Activated T-helper 2 cell treated with anti-CD3 and anti-CD28 coated beads, Interferon-gamma antibody, Interleukin-2, Interleukin-4, amounts not matched to agents 10 μg/mL and 5 μg/mL and 100 μg/mL, durations not matched to agents 14 hours and 24 hours and 36 hours (primary cell): ENCODE measurements at places on chromosomes 1 and 21.

DNA sequence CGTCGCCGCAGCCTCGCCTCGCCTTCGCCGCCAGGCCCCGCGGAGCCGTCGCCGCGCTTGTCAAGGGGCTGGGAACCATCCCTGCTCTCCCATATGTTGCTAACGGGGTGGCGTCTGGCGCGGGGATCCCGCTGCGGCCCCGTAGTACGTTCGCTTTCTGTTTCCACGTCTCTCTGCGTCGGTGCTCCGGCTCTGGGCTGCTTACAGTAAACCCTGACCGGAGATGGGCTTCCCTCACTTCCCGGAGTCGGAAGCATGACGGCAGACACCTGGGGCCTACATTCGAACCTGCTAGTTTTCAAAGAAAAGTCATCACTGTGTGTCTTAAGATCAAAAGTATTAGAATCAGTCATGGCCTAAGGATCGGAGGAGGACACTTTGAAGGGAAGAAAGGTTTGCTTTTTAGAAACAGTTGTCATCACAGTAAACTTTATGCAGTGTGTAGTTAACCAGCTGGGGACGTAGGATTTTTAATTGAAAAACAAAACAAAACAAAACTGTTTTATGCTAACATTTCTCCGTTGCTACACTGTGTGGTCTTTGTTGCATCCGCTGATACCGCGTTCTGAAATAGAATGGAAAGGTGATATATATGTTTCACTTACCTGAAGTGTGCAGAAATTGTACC, 69.0 kb downstream of the SLC35A3 start:
- H3K27me3 ChIP-seq, result no peaks in the 10 kb centered on the region
- H3K36me3 ChIP-seq, result peaks cover 65% of the 10 kb centered on the region
- H3K4me1 ChIP-seq, result peaks cover 53% of the 10 kb centered on the region
- peak overlapping the region; percentile 100 for H3K27ac ChIP-seq
- peak overlapping the region; percentile 98 for H3K4me3 ChIP-seq

GRCh38 chr1:4005431-4005830, 105.4 kb upstream of the C1orf174 start:
- H3K4me1 ChIP-seq, result no peaks in the 10 kb centered on the region
- no peaks in the 10 kb centered on the region for H3K27me3 ChIP-seq
- H3K27ac ChIP-seq, result no peak overlapping the region
- no peak overlapping the region for H3K4me3 ChIP-seq

- no peaks in the 10 kb centered on the region for H3K27me3 ChIP-seq
- no peak overlapping the region for H3K27ac ChIP-seq
- no peak overlapping the region for H3K4me3 ChIP-seq
These were observed 373.1 kb upstream of the USP24 start for GRCh38 chr1:55588309-55588708.

- no peak overlapping the region for H3K4me3 ChIP-seq
- no peaks in the 10 kb centered on the region for H3K27me3 ChIP-seq
- no peak overlapping the region for H3K27ac ChIP-seq
- H3K36me3 ChIP-seq, result no peaks in the 10 kb centered on the region
- DNase-seq, result no peak
These were observed 383.5 kb downstream of the OMA1 start for GRCh38 chr1:58162952-58163550.

DNA sequence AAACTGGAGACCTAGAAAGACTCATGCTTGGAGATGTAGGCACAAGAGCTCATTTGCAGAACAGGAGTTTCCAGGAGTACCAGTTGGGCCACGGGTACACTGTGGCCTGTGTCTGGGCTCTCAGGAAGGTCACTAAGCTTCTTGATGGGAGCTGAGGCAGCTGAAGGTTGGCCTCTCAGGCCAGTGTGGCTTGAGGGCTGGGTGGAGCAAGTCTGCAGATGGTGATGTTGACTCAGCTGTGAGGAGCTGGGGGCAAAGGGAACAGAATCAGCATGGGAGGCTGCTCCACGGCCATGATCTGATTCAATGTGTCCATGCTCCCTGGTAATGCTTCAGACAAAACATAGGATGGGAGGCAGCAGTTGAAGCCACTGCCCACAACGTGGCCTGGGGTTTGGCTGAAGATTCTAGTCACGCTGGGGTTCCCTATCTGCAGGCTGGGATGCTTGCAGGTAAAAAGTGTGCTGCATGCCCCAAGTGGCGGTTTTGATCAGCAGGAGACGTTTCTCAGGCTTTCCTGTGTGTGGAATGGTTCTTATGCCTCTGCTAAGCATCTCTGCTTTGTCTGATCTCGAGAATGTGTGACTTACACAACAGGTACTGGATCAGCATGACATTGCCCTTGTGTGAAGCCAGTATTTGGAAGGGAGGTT, 15.4 kb upstream of the TENT5C start:
- no peak overlapping the region for H3K4me3 ChIP-seq
- H3K27me3 ChIP-seq, result peaks cover 7% of the 10 kb centered on the region
- no peak overlapping the region for H3K27ac ChIP-seq
- H3K36me3 ChIP-seq, result no peaks in the 10 kb centered on the region

GRCh38 chr1:172513479-172513878, 19.5 kb upstream of the SUCO start:
- peaks cover 19% of the 10 kb centered on the region for H3K27me3 ChIP-seq
- no peak overlapping the region for H3K27ac ChIP-seq
- H3K36me3 ChIP-seq, result no peaks in the 10 kb centered on the region
- no peak for DNase-seq
- no peak overlapping the region for H3K4me3 ChIP-seq

- H3K27ac ChIP-seq, result no peak overlapping the region
- H3K4me3 ChIP-seq, result no peak overlapping the region
- H3K27me3 ChIP-seq, result peaks cover 59% of the 10 kb centered on the region
- H3K36me3 ChIP-seq, result no peaks in the 10 kb centered on the region
- peaks cover 15% of the 10 kb centered on the region for H3K4me1 ChIP-seq
These were observed 67.6 kb upstream of the LRRC8B start for GRCh38 chr1:89457046-89457445.

GRCh38 chr1:71196685-71197084, 115.8 kb upstream of the ZRANB2 start:
- no peaks in the 10 kb centered on the region for H3K27me3 ChIP-seq
- H3K27ac ChIP-seq, result no peak overlapping the region
- no peak for DNase-seq
- H3K36me3 ChIP-seq, result no peaks in the 10 kb centered on the region
- H3K4me1 ChIP-seq, result no peaks in the 10 kb centered on the region
- no peak overlapping the region for H3K4me3 ChIP-seq

DNA sequence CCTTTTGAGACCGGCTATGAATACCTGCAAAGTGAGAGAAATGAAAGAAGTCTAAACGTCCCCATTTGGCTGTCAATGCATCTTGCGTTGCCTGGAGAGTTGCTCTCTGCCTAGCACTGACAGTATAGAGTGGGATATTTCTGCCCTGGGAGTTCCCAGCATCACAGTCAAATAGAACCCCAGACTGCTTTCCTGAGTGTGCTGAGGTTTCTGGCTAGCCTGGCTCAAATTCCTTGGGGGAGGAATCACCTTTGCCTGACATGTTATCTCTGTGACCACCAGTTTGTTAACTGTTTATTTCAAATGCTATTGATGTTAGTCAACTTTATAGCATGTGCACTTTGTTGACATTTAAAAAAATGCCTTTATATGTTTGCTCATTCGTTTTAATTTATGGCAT, 212.0 kb upstream of the FAM78B start:
- H3K27me3 ChIP-seq, result no peaks in the 10 kb centered on the region
- H3K4me3 ChIP-seq, result no peak overlapping the region
- no peak for DNase-seq
- H3K36me3 ChIP-seq, result no peaks in the 10 kb centered on the region
- H3K27ac ChIP-seq, result no peak overlapping the region

- H3K36me3 ChIP-seq, result peaks cover 52% of the 10 kb centered on the region
- no peaks in the 10 kb centered on the region for H3K27me3 ChIP-seq
- DNase-seq, result no peak
- H3K4me1 ChIP-seq, result peaks cover 4% of the 10 kb centered on the region
- H3K27ac ChIP-seq, result no peak overlapping the region
- H3K4me3 ChIP-seq, result no peak overlapping the region
These were observed 39.2 kb downstream of the FOXJ3 start for GRCh38 chr1:42295816-42296215.

DNA sequence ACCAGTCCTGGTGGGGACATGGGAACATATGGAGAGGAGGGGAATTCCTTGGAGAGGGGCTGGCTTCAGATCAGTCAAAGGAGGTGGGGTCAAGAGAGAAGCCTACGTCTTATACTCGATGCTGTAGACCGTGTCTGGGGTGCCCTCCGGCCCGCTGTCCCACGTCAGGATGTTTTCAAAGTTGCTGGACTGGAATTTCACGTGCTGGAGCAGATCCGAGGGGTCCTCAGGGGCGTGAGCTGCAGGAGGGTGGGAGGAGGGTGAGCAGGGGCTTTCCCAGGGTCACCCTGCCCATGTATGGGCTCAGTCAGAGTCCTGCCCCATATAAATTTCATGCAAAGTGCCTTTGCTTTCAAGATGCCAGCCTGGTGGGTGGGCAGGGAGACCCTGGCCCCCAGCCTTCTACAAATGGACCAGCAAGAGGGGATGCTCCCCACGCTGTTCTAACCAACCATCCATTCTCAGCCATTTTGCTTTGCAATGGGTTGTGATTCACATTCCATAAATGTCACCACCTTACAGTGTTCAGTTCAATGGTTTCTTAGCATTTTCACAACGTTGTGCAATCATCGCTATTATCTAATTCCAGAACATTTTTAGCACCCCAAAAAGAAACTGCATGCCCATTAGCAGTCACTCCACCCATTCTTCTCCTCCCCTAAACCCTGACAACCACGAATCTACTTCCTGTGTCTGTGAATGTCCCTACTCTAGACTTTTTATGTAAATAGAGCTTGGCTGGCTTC, 4.3 kb downstream of the IL22RA1 start:
- no peak overlapping the region for H3K27ac ChIP-seq
- peaks cover 4% of the 10 kb centered on the region for H3K27me3 ChIP-seq
- H3K4me3 ChIP-seq, result no peak overlapping the region
- no peaks in the 10 kb centered on the region for H3K4me1 ChIP-seq

GRCh38 chr1:201419746-201420607, 1.6 kb downstream of the TNNI1 start:
- no peak for DNase-seq
- H3K4me3 ChIP-seq, result no peak overlapping the region
- no peaks in the 10 kb centered on the region for H3K27me3 ChIP-seq
- H3K27ac ChIP-seq, result no peak overlapping the region
- no peaks in the 10 kb centered on the region for H3K4me1 ChIP-seq

DNA sequence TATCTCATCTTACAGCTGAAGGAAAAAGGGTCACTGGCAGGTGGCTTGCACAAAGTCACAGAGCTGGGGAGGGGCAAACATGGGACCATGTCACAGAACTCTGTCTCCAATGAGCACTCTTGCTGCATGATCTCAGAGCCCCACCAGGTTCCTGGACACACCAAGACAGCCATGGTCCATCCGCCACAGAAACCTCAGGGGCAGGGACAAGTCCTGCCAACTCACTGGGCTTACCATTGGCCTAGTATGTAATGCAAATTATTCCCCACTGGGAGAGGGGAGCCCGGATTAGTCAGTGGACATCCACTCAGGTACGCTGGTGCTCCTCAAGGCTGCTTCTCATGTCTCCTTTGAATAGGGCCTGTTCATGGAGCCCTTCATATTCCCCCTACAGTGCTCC, 14.2 kb downstream of the S100A7A start:
- no peaks in the 10 kb centered on the region for H3K4me1 ChIP-seq
- H3K27me3 ChIP-seq, result peaks cover under 1% of the 10 kb centered on the region
- H3K4me3 ChIP-seq, result no peak overlapping the region

DNA sequence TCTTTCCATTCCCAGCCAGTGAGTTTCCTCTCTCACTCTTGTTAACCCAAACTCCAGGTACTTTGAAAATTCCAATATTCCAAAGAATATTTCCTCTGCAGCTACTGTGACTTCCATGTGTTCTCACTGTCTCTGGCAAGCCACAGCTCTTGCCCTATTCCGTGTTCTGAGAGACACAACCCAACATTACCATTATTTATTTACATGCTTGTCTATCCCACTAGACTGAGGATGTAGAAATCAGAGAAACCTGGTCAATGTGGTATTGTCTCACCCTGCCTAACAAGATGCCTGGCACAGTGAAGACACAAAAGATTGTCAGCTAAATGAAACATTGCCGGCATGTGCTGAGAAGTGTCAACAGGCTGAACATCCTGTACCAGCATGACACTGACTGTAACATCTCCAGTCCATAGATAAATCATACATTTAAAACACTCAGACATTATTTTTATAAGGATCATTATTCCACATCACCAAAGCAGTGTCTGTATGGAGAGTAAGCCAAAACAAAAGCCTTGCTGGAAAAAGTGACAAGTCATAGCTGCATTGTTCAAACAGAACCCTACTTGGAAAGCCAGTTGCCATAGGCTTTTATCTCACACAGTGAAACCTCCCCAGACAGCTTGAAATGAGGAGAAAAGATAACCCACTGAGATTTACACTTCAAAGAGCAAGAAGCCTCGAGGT, 72.3 kb downstream of the SIPA1L2 start:
- H3K27ac ChIP-seq, result no peak overlapping the region
- H3K4me1 ChIP-seq, result no peaks in the 10 kb centered on the region
- no peaks in the 10 kb centered on the region for H3K36me3 ChIP-seq
- no peak overlapping the region for H3K4me3 ChIP-seq
- DNase-seq, result no peak

- H3K4me1 ChIP-seq, result peaks cover 29% of the 10 kb centered on the region
- peaks cover under 1% of the 10 kb centered on the region for H3K36me3 ChIP-seq
- H3K27me3 ChIP-seq, result peaks cover 1% of the 10 kb centered on the region
- DNase-seq, result no peak
These were observed 26.8 kb downstream of the RSPH1 start for GRCh38 chr21:42469272-42469671.

- DNase-seq, result no peak
- no peak overlapping the region for H3K4me3 ChIP-seq
- H3K36me3 ChIP-seq, result no peaks in the 10 kb centered on the region
- H3K4me1 ChIP-seq, result no peaks in the 10 kb centered on the region
- H3K27ac ChIP-seq, result no peak overlapping the region
- H3K27me3 ChIP-seq, result no peaks in the 10 kb centered on the region
These were observed 387.6 kb downstream of the BRINP2 start for GRCh38 chr1:177558372-177558771.

DNA sequence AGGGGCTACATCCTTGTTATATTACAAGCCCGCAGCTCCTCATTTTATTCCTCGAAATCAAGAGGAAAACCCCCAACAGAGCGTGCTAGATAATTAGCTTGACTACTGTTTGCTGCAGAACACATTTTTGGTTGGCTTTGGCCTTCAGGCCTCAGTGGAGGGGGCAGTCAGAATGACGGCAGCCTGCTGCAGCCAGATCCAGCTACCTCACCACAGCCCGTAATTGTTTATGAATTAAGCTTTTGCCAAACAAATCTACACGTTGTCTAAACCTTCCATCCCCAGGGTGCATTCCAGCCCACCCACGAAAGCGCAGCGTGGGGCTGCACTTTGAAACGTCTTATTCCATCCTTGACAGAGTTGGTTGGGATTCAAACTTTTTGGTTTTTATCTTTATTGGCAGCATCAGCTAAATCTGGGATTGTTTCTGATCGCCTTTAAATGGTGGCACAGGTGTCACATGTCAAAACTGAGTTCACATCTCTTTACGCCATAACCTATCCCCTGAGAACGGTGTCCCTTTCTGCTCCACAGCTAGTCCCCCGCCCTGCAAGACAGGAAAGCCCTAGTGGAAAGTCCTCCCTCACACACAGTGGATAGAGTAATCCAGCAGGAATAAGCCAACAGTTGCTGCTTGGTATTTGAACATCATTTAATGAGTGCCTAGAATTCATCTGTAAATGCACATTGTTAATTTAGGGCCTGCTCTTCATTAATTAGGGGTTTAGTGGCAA, 195.5 kb downstream of the LMO4 start:
- DNase-seq, result no peak
- no peak overlapping the region for H3K27ac ChIP-seq
- H3K4me3 ChIP-seq, result no peak overlapping the region
- no peaks in the 10 kb centered on the region for H3K4me1 ChIP-seq

- DNase-seq, result no peak
- no peak overlapping the region for H3K27ac ChIP-seq
- no peak overlapping the region for H3K4me3 ChIP-seq
- no peaks in the 10 kb centered on the region for H3K27me3 ChIP-seq
- peaks cover 46% of the 10 kb centered on the region for H3K36me3 ChIP-seq
These were observed 28.6 kb upstream of the NADK start for GRCh38 chr1:1806890-1807289.
